Stimulated activated CD8-positive, alpha-beta memory T cell treated with anti-CD3 and anti-CD28 coated beads, Interleukin-15, amount 100 ng/mL, for 4 hours (primary cell): ENCODE measurements at places on chromosomes 5 and 9.

GRCh38 chr9:116760636-116761035 lies 73.5 kb downstream of the TRIM32 start:
- DNase-seq: no peak

DNA sequence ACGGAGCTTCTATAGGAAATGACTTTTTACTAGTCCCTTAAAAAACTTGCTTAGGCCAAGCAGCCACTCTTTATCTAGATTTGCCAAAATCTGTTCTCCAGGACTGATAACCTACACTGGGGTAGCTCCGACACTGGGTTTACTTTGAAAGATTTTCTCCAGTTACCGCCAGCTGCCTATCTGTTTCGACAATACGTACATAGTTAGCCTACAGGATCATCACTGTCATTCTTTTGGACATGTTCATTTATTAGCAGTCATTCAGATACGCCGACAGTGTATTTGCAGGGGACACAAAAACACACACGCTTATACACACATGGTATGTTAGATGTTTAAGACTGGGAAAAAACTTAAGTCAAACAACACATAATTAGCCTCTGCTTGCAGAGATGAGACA lies 225.7 kb downstream of the DCP2 start:
- no peak for DNase-seq

- no peak for DNase-seq
These were observed 108.6 kb upstream of the ERCC6L2 start for GRCh38 chr9:95766906-95767305.

DNA sequence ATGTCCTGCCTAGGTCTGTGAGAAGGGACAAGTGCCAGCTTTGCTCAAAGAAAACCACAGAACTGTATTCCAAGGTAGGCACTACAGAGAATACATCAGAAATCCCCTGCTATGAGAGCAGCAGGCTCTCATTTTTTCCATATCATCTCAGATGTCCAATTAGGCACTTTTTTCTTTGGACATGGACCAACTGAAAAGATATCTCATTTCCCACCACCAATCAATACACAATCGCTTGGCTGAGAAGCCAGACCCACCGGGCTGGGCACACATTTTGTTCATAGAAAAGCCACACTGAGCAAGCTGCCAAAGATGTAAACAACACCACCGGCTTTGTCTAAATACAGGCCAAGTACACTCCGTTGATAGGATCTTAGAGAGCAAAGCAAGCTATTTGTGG lies 25.9 kb downstream of the STOM start:
- DNase-seq: no peak

GRCh38 chr5:42228279-42228678 lies 195.0 kb upstream of the GHR start:
- DNase-seq: no peak

- no peak for DNase-seq
These were observed 505 bp downstream of the SPTAN1 start for GRCh38 chr9:128552744-128553440.

DNA sequence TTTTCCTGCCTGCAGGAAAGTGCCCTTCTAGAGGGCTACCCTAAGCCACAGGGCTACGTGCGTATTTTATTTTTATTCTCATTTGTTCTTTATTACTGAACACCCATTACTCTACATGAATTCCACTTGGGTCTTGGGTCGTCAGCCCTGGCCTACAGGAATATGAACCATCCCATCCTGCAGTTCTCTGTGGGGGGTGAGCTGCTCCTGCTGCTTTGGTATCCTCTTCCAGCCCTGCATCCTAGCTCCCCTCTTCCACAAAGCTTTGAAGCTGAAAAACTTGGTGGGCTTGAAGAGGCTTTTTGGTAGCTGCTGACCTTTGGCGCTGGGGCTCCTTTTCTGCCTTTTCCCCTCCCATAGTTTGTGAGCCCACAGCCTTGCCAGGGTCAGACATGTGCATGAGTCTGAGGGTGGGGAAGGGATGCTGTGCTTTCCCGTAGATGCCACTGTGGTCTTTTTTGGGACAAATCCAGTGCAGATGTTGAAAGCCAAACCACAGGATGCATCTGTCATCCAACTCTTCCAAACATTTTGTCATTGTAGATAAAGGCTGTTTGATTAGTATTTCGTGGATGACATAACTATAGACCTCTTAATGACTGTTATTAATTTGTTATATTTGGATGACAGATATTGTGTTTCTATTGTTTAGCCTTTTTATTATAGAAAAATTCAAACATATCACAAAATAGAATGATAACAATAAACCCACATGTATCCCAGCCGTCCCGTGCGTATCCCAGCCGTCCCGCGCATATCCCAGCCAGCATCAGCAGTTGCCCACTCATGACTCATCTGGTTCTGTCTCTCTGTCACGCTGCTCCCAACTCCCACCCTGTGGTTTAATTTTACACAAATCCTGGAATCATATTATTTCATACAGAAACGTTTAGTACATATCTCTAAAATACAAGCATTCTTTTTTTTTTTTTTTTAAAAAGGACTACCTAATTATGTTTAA lies 43.9 kb downstream of the SLC46A2 start:
- no peak for DNase-seq

DNA sequence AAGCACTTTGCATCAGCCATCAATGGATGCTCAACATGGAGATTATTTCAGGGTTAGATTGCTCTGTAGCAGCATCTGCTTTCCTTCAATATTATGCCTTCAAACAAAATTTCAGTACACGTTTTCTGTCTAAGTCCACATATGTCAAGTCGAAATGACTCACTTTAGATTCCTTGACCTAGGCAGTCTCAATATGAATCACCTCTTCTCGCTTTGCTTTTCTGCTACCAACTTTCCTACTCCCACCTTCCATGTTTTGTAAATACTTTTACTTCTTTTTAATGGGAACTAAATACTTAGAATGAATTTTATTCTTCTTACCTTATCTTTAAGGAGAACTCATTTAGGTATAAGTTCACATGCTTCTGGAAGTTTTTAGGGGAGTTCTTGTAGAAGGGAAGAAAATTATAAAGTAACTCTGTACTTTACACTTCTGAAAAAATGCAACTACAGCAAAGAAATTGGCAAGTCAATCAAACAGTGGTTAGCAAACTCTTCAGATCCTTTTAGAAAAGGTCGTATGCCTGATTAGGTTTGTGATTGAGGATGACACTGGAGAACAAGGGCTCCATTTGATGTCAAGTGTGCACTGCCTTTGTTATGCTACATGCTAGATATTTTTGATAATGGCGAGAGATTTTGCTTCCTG lies 478.5 kb upstream of the SMARCA2 start:
- no peak for DNase-seq

GRCh38 chr5:126914801-126915436 lies 115.4 kb downstream of the MARCHF3 start:
- DNase-seq: no peak

- no peak for DNase-seq
These were observed 51.9 kb downstream of the IPPK start for GRCh38 chr9:92617951-92618510.

GRCh38 chr5:89967771-89968444 lies 441.6 kb downstream of the CETN3 start:
- DNase-seq: no peak

DNA sequence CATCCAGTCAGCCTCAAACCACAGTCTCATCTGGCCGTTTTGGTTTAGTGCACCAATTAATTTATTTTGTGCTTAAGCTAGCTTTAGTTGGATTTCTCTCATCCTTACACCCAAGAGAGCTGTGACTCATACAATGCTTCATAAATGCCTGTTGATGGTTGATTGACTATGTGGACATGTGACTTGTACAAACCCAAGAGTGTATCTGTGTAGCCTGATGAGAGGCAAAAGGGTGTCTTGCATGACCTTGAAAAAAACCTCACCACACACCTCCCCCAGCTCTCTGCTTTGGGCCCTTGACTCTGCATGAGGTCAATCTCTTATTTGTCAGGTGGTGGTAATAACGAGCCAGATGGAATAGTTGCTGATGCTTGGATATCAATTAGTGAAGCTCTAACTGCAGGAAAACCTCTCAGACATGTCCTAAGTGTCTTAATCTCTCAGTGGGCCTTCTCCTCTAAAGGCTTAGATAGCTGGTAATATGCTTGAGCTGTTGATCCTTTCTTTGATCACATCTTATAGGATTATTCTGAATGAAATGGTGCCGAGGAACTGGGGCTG lies 10.6 kb upstream of the GLRA1 start:
- no peak for DNase-seq

DNA sequence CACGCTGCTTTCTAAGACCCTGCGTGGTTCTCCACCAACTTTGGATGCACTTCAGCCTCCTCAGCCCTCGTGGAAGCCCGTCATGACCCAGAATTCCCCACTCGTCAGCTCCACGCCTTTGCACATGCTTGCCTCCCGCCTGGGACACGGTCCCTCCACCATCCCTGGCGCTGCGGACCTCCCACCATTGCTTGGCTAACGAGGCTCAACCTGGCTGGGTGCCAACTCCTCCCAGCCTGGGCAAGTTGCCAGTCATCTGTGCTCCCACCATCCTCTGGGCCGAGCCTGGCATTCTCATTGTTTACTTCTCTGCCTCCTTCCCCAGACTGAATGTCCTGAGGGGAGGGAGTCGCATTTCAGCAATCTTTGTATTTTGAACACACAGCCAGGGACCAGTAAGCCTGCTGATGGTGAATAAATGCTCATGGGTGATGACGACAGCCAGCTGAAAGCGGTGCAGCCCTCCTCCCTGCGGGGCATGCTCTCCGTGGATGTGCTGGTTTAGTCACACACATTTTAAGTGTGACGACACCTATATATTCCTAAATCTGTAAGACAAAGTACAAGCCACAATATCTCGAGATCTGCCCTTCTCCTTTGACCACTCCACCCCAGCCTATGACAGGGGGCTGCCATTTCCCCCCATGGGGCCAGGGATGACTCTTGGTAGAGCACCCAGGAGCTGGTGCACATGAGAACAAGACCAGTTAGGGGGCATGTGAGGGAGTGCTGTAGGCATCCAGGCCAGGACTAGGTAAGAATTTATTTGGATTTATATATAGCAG lies 37.6 kb downstream of the ANKRD33B start:
- no peak for DNase-seq

DNA sequence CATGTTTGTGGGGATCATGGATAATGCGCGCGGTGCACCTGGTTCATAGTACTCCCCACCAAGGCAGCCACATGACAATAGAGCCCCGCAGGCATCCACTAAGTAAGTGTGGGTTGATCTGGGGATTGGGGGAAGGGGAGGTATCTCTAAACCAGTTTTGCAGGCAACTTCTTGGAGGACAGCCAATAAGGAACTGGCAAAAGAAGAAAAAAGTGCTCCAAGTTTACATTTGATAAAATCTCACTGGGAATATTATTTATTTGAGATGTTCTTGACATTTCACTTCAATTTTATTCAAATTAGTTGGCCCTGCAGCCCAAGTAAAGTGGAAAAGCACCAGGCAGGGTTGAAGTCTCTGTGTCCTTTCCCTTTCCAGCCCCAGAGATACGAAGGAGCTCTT lies 8.5 kb downstream of the FBP1 start:
- no peak for DNase-seq

GRCh38 chr5:36751886-36752285 lies 124.7 kb upstream of the NIPBL start:
- no peak for DNase-seq

DNA sequence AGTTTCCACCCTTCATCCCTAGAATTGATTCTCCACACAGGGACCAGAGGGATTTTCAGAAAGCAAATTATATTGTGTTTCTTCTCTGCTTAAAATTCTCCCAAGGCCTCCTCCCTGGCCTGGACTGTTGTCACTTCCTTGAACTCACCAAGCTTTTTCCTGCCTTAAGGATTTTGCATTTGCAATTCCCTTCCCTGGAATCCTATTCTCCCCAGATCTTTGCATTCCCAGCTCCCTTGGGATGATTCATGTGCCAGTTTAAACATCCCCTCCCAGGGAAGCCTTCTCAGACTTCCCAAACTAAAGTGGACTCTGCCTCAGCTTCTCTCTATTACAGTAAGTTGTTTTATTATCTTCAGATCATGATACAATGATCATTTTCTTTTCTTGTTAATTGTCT lies 35.2 kb upstream of the PDE8B start:
- DNase-seq: no peak

DNA sequence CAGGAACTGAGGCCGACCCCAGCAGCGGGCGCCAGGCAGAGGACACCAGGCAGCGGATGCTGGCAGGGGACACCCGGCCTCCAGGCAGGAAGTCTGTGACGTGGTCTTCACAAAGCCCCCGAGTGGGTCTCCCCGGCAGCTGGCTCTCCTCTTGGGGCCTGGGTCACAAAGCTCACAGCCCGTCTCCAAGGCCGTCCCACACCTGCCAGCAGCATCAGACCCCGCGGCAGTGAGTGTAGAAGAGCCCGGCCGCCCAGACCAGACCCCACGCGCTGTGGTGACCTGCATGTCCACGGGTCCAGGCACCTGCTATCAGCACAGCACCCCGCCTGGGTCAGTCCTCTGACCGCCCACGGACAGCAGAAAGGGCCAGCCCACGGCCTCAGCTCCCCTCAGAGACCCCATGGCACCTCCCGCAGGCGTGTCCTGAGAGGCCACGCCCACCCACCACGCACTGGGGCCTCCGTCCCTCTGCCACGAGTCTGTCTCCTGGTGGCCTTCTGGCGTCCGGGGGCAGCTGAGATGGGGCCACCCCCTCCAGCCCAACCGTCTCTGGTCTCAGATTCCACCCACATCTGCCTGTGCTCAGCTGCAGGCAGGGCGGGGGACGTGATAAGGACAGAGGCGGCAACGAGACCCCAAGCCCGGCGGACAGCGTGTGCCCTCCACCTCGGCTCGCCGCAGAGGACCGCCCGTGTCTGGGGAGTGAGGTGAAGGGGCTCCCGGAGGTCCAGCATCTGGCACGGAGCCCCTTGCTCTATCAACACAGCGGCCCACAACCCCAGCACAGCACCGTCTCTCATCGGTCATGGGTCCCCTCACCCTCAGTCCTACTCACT lies 34.2 kb downstream of the EXD3 start:
- no peak for DNase-seq

GRCh38 chr9:114889802-114890224 lies 40.6 kb downstream of the TNFSF8 start:
- no peak for DNase-seq

DNA sequence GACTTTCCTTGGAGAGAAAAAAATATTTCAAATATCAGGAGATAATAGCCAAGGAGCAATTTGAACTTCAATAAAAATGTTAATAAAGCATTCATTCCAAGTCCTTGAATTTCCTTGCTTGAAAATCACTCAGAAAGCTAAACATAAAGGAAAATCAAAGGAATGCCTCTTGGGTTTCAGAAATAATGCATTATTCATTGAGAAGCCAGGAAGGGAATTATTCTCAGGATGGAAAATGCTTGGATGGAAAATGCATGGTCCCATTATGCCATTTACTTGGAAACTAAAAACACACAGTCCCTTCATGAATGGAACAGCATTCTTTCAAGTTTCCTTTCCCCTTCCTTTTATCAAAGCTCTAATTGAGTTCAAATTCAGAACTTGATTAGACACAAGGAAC lies 160.9 kb downstream of the LPAR1 start:
- no peak for DNase-seq

GRCh38 chr5:180178531-180179441 lies 30.2 kb downstream of the RASGEF1C start:
- DNase-seq: no peak

DNA sequence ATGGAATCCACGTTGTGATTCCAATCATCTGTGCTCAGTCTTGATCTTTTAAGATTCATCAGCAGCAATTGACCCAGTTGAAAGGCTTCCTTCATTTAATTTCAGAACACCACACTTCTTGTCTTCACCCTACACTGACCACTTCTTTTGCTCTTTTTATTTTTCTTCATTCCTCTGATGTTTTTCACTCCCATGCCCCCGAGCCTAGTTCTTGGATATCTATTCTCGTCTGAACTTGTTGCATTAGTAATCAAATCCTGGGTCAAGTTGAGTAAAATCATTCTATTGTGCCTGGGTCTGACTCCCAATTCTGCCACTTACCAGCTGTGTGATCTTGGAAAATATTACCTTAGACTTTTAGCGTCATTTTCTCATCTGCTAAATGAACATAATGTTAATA lies 356.5 kb downstream of the CDH12 start:
- no peak for DNase-seq
